ENCODE measurements at places on chromosomes 12 and 14.

- DNase-seq = no peak
These were observed 11.1 kb downstream of the GPR84 start for GRCh38 chr12:54352891-54353874.

DNA sequence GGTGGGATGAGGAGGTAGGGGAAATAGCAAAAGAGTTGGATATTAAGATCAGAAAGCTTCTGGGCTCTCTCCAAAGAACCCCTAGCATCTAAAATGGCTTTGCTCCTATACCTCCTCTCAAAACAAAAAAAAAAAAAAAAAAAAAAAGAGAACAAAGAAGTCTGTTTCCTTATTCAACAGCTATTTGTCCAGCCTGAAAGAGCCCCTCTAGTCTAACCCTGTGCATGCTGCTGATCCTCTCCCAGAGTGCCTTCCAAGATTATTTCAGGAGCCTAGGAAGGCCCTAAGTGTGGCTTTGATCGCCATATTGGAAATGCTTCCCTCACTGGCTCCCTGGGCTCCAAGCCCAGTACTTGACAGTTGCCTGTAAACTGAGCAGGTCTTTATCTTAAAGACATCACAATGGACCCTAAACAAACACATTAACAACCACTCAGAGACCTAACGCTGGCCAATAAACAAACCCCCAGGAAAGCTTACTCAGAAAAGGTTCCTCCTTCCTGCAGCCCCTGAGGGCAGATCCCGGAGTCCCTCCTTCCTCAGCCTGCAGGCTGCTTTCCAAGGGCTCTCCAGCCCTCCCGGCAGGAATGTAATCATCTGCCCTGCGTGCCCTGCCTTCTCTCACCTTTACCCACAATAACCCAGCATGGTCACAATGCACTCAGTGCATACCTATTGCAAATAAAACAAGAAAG is 17.4 kb upstream of the COL2A1 start:
- no peak for DNase-seq

GRCh38 chr12:55670276-55670675 is 33.6 kb downstream of the OR10P1 start:
- no peak for DNase-seq

DNA sequence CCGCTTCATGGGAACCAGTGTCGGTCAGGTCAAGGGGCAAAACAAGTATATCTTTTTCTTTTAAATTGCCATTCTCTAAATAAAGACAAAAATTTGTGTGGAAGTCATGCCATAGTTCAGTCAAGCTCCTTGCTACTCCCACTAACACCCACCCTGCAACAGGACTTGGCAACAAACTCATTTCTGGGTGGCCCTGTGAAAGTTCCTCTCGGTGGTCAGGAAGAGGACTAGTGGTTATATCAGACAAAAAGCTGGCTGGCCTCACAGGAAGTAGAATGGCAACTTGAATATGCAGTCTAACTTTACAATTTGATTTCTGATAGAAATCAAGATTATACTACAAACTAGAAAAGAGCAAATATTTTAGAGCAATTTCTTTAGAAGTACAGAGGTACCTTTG is 11.2 kb downstream of the DHRS7 start:
- DNase-seq = no peak

DNA sequence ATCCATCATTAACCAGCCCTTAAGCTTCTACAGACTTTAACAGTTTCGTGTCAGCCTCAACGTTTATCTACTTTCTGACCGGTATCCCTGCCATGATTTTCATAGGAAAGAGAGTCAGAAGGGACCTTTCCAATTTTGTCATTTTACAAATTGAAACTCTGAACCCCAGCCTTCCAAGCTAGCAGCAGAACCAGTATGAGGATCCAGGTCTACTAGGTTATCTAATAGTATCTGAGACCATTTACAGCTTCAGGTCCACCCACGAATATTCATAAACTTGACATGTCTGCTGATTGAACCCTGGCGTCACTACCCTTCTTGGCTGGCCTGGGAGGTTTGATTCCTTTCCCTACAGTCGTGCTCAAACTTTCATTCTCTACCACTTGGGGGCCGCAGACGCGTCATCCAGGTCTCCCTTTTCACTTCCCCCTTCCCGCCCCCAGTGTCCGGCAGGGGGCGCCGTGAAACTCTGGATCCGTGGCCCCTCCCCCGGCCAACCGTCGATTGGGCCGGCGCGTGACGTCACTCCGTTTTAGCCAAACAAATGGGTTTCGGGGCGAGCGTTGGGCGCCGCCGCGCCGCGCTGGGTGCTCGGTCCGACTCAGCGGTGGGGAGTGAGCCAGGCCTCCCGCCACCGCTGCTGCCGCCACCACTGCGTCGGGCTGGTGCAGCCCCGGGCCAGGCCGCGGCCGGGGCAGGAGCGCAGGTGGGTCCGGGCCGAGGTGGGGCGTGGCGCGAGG is at the start of gene FBXO34:
Gene FBXO34 (plus strand): TSS at position 590 of the 740 bp plus-strand sequence. CDS start 78,970 bp downstream, outside the sequence.
- DNase-seq = peak; percentile 96

DNA sequence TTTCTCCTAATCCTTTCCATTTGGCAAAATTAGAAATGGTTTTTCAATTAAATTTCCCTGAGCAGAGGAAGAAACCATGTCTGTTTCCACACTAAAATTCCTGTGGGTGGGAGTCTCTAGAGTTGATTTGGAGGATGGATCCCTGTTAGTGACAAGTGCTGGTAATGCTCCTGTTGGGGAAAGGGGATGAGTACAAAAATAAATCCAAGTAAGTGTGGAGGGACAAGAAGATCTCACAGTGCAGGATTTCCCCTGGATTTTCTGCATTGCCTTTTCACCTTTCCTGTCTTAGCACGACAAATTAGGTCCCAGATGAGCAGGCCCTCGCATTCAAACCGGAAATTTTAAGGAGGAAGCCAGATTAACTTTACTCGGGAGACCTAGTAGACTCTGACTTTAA is 107.5 kb downstream of the DAD1 start:
- DNase-seq = no peak

DNA sequence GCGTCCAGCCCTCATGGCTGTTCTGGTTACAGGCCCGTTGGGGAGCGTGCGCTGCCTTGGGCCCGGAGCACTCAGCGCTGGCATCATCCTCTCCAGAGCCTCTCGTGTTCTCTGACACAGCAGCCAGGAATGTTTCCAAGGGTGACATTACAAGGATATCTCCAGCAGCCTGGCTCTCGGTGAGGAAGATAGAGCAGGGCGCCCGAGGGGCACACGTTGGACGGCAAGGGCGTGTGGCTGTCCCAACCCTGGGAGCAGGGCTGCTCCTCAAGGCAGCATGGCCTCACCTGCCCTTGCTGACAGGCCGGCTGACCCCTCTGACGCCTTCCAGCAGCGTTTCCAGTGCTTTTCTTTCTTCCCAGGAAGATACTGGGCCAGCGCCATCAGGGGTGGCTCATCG is 14.4 kb downstream of the LRCOL1 start:
- DNase-seq = no peak

DNA sequence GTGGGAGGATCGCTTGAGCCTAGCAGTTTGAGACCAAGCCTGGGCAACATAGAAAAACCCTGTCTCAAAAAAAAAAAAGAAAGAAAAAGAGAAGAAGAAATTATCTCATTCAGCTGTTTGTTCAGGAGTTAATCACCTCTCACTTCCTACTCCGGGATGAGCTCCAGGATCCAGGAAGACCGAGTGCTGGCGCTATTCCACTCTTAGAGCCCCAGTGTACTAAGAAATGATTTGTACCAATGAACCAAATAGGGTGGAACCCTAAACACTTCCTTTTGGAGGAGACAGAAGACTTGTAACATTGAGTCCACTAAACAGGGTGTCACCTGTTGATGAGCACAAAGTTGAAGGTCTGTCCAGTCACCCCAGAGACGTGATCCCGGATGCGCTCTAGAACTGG is 3.6 kb downstream of the ALKBH2 start:
- no peak for DNase-seq

GRCh38 chr12:83123039-83123438 is 436.3 kb downstream of the TMTC2 start:
- DNase-seq = no peak

- DNase-seq = peak; percentile 17
These were observed 283 bp downstream of the LMO3 start for GRCh38 chr12:16605642-16606116.

DNA sequence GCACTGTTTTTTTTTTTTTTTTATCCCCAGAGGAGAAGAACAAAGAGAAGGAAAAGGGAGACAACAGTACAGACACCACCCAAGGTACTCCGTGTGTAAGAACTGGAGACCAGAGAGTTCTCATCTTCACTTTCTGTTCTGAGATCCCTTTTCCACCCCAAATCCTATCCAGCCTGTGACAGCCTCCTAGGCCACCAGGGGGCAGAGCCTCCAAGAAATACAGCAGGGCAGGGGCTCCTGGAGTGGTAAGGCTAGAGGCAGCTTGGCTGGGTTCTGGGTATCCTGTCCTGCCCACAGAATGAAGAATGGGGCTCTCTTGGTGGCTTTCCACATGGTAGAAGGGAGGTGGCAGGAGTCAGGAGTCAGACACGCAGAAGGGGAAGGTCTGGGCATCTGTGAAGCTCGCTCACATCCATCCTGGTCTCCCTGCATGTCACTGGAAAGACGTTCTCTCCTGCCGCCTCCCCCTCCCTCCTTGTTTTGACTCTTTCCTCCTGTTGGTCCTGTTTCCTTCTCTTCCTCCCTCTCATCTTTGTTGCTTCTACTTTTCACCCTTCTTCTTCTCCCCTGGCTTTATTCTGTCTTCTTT is 12.0 kb downstream of the CLSTN3 start:
- peak; percentile 50 for DNase-seq

GRCh38 chr12:98998697-98999299 is 353.7 kb downstream of the APAF1 start:
- DNase-seq = peak; percentile 57

- no peak for DNase-seq
These were observed 13.7 kb downstream of the AK7 start for GRCh38 chr14:96405677-96406076.

DNA sequence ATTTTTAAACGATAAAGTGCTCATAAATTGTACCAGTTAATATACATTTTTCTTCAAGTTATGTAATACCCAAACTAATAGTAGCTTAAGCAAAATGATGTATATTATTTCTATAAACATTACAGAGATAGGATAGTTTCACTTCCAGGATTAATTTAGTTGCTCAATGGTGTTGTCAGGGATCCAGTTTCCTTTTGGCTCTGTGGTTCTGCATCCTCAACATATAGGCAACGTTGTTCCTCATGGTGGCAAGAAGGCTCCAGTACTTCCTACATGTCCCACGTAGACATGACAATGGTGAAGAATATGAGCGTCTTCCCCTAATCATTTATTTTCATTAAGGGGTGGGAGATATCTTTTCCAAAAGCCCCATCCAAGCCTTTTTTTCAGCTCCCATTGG is 60.7 kb upstream of the DCD start:
- no peak for DNase-seq

DNA sequence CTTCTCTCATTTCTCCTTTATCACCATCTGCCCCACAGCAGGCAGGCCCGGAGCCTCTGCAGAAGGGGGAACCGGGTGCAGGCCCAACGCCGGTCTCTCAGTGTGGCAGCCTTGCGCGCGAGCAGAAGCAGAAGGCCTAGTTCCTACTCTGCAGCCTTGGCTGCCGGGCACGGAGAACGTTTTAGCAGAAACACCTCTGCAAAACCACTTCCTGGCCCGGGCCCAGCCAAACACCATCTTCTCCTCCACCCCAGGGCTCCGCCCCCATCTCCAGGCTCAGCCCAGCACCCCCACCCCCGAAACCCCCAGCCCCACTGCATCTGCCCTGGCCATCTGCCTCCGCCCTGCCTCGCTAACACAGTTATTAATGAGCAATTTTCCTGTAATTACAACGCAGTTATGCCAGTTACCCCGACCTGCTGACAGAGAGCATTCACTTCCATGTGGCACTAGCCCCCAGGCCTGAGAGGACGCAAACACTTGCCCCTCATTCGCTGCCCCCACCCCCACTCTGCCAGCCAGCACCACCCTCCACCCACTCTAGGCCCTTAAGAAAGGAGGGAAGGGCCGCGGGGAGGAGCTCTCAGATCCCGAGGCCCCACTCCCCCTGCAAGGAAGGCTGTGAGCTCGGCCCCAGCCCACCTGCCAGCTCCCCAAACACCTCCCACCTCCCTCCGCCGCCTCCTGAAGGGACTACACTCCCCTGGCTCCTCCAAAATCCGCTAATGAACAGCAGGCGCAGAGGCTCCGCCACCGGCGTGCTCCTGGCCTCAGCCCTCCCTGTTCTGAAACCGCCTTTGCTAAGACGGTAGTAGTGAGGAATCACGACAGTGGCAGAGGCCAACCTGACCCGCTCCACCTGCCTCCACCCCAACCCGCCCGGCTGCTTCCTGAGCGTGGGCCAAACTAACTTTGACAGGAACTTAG is 44.7 kb upstream of the FBRSL1 start:
- DNase-seq = peak; percentile 77

- DNase-seq = no peak
These were observed 50.0 kb downstream of the PTPRO start for GRCh38 chr12:15372352-15372751.

GRCh38 chr12:94779485-94779884 is 129.1 kb upstream of the TMCC3 start:
- no peak for DNase-seq

GRCh38 chr12:8038659-8039114 is 6.2 kb downstream of the FOXJ2 start:
- DNase-seq = no peak

DNA sequence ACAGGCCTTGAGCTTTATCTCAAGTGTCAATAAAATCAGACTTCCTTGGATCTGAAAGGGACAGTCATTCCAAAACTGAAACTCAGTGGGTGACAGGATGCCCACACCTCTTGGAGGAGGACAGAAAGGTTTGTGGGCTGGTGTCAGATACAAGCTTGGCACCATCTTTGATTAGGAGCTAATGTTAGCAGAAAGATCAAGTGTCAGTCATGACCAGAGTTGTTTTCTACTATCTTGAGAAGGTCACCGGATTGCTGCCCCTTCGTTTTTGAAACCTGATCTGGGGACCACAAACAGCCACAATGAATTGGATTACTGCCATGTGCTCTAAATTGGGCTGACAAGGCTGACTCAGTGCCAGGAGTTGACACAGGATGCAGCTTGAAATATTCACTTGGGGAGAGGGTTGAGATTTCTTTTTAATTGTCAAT is 88.3 kb downstream of the OTOGL start:
- no peak for DNase-seq

GRCh38 chr12:48739618-48740269 is 23.2 kb upstream of the CCNT1 start:
- DNase-seq = no peak

DNA sequence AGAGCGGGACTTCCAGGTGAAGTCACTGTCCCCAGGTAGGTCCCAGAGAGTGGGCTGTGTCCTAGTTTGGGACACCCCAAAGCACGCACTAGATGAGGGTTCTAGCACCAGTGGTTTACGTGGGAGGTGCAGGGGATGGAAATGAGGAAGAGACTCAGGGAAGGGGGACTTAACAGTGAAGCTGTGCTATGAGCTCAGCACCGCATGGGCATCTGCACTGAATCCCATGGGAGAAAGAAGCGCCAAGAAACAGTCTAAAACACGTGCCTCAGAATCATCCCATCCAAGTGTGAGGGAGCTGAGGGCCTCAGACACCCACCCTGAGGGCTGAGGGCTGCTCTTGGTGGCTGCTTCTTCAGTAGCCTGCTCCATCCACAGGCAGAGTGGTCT is 71.5 kb upstream of the ZFP36L1 start:
- DNase-seq = no peak

GRCh38 chr14:67599698-67600561 is at the start of gene PIGH:
Gene PIGH, minus strand, starts transcription at chr14:67600268. Its CDS starts 65 bp downstream, at chr14:67600203.
- DNase-seq = peak; percentile 95
